Stimulated activated CD4-positive, alpha-beta T cell treated with anti-CD3 and anti-CD28 coated beads, Interleukin-15, amount 100 ng/mL, for 1 hour (primary cell): ENCODE measurements at places on chromosomes 12 and 14.

- DNase-seq, result no peak
These were observed 71.3 kb downstream of the TSPAN9 start for GRCh38 chr12:3148366-3149000.

DNA sequence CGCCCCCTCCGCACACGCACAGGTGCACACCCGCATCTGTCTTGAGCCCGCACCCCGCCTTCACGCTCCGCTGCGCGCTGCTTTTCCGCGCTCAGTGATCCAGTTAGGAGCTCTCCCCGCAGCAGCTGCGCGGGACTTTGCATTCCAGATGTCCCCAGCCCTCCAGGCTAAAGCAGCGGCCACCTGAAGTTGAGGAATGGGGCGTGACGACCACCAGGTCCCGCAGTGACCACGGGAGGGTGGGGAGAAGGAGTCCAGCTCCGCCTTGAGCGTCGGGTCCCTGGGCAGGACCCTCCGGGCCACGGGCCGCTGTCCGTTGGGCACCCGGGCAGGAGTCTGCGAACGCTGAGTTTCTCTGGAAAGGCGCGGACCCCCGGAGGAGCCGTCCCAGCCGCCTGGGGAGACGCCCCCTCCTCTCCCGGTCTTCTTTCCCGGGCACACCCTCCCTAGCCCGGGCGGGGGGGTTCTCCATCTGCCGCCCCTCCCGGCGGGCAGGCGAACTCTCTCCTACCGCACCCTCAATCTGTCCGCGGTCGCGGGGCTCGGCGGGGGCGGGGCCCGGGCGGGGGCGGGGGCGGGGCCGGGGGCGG is 334 bp upstream of the TMEM132C start:
- DNase-seq, result no peak

DNA sequence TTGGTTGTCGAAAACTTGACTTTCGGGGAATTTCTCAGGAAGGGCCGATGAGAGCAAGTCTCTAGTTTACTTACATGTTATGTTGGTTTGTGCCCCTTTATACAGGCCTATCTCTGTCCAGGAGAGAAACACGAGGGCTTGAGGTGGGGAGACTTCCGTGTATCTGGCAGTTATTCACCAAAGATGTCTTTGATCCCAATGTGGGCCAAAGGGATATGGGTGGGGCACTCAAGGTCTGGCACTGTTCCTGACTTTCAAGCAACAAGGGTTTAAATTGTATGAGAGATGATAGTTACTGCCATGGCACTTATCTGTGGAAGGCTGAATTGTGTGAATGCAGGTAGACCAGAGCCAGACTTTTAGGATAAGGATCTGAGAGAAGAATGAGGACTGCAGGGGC is 137.2 kb upstream of the DHRS4 start:
- DNase-seq, result no peak

- no peak for DNase-seq
These were observed 11.9 kb downstream of the DRAM1 start for GRCh38 chr12:101889211-101889752.

DNA sequence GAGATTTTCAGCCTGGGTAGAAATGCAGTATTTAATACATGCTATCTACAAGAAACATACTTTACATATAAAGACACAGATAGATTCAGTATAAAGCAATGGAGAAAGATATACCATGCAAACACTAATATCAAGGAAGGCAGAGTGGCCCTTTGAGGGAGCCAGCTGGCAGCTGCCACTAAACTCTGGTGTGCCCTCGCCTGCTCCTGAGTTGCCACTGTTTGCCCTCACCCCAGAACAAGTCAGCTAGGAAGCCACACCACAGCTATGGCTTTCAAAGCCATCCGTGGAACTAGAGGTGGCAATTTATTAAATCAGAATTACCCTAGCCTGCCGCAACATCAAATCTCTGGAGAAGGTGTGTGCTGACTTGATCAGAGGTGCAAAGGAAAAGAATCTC is 18.3 kb downstream of the PXN start:
- no peak for DNase-seq

DNA sequence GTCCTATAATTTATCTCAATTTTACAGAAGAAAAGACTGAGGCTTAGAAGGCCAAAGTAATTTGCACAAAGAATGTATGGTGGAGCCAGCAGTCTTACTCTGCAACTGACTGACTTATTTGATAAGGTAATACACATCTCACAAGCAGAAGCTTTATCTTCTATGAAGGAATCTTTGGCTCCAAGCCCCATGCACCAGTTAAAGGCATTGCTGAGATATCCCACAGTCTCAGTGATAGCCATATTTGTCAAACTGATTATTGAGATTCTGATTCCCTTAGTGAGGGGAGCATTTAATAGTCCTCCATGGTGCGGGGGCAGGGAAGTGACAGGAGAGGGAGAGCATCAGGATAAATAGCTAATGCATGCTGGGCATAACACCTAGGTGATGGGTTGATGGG is 60.4 kb upstream of the GRIP1 start:
- DNase-seq, result no peak

- DNase-seq, result no peak
These were observed 26.2 kb downstream of the SUSD6 start for GRCh38 chr14:69637503-69638031.

DNA sequence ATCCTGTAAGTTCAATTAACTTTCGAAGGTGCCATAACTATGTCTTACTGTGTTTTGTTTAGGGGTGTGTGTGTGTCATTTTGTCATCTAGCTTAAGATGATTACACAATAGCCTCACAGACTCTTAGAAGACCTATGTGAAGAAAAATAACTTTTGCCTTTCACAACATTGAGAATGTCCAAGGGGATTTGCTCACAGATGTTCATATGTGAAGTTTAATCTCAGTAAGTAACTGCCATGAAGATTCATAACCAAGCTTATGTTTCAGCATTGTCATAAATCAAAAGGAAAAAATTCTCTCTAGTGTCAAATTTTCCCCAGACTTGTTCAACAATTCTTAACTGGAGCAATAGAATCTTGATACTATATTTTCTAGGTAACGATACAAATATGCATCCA is 226.1 kb upstream of the PRKD1 start:
- no peak for DNase-seq

GRCh38 chr12:52916216-52916615 is 11.3 kb upstream of the KRT8 start:
- DNase-seq, result no peak

DNA sequence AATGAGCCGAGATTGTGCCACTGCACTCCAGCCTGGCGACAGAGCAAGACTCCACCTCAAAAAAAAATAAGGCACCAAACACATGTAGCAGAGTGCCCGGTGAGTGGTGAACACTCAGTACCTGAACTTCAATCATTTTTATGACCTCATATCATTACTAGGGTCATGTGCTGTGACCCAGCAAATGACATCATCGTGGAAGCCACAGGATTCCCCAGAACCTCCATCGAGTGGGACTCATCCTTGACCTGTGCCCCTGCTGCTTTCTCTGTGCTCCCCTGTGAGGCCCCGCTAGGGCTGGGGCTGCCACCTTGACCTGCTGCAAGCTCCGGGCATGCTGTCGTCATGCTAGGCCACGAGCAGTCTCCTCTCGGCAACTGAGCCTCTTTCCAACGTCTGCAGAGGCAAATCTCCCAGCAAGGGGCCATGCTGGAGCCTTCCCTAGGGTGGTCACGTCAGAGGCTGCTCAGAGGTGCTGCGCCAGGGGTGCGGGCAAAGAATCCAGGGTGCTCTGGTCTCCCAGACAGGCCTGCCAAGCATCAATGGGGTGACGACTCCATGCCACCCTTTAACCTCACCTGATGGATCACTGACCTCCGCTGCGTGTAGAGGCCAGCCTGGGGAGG is 18.5 kb downstream of the GLTP start:
- no peak for DNase-seq

DNA sequence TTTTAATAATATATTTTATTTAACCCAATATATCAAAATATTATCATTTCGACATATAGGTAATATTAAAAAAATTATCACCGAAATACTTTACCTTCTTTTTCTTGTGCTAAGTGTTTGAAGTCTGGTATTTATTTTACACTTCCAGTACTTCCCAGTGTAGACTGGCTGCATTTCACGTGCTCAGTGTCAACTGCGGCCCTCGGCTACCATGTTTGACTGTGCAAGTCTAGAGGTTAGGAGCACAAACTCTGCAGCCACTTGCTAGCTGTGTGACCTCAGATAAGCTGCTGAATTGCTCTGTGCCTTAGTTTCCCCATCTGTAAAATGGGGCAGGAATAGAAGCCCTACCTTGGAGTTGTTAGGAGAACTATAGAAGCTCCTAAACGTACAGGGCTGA is 42.3 kb upstream of the ESRRB start:
- no peak for DNase-seq

DNA sequence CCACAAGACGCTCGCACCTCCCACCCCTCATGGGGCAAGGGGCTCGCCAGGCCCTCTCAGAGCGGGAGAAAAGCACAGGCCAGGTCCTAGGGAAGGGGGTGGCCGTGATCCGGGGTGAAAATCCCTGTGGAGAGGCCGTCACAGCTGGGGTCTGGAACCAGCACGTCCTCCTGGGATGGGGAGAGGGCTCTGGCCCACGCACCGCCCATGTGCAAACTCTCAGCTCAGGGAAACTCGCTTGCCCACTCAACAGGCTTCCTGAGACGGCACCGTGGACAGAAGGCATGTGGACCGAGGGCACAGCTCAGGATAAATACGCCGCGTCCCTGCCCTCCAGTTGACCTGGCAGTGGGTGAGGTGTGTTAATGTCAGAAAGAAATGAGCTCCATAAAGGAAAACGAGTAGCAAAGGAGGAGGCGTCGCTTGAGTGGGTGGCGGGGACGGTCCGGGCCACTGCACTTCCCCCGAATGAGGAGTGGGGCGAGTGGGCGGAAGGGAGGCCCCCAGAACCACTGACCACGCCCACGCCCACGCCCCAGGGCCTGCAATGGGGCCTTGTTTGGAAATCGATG is 57.6 kb upstream of the GALNT9 start:
- no peak for DNase-seq

- DNase-seq, result no peak
These were observed 212.0 kb downstream of the CACNA1C start for GRCh38 chr12:2264651-2265232.

DNA sequence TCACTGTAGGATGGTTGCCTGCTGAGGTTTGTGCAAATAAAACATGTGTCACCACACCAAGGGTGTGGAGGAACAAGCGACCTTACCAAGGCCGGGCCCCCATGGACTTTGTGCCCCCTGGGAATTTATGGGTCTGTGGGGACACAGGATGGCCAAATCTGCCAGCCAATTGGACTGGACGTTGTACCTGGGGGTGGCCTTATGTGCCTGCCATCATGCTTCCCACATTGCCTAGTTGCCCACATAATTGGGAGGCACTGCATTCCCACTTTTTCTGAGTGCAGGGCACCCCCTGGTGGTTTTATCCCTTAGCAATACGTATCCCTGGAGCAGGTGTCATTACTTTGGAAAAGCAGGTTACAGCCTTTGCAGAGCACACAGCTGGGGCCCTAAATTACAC is 92.6 kb upstream of the TMPO start:
- no peak for DNase-seq
